ENCODE measurements at places on chromosomes 1 and 21.

- DNase-seq = no peak
Observed at GRCh38 chr1:192601143-192601542, 25.6 kb downstream of the RGS1 start.

DNA sequence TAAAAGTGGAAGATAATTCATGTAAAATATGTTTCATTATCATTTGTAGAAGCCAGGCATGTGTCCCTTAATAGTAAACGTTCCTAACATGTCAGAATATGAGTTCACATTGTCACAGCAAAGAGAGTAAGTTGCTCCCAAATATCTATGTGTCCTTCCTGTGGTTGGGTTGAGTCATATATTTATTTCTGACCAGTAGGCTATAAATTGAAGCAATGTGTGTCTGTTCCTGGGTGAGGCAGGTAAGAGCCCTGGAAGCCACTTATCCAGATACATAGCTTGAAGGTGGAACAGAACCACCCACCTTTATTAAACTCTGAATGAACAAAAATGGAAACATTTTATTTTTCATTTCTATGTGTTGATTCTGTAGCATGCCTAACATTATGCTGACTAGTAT, 2251.6 kb downstream of the NCAM2 start:
- DNase-seq = no peak

DNA sequence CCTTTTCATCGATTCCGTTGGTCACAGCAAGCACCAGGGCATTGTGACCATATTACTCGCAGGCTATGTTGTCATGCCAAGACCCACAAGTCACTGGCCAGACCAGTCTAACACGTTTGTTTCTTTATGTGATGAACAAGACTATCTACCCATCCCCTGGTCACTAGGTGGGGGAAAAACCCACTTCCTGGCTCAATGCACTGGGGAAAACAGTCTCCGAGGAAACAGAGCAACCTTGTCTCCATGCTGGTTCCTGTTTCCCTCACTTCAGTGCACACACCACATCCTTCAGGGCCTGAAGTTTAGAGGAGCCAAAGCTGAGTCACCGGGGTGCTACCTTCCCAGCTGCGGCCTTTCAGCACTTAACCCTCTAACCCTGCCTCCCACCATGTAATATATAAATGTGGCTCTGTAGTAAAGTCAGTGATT, 20.9 kb downstream of the ERICH3 start:
- no peak for DNase-seq

DNA sequence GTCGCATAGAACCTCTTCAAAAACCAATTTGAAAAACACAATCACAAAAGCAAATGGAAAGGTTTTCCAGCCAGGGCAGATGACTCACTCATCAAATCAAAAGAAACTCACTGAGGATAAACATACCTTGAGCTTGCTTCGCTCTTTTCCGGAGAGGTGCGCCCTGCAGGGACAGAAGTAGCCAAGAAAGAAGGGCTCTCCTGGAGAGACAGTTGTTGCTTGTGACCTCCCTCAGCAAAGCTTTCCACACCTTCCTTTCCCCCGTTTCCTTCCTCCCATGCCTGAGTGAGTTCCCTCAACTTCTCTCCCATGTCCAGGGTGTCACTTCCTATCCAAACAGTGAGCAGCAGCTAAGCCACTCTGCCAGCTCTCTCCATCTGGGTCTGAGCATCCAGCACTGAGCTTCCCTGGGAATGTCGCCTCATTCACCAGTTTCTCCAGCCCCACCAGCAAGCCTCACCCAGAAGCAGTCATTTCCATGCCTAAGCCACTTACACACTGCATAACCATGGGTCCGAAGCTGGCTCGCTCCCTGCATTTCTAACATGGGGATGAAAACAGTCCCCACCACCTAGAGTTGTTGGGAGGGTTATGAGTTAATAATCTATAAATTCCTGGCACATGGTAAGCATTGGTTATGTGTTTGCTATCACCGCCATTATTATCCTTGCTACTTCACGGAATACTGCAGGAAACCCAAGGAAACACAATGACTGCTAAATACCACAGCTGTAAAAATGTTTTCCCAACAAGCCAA, 75.0 kb downstream of the PTPN14 start:
- no peak for DNase-seq

DNA sequence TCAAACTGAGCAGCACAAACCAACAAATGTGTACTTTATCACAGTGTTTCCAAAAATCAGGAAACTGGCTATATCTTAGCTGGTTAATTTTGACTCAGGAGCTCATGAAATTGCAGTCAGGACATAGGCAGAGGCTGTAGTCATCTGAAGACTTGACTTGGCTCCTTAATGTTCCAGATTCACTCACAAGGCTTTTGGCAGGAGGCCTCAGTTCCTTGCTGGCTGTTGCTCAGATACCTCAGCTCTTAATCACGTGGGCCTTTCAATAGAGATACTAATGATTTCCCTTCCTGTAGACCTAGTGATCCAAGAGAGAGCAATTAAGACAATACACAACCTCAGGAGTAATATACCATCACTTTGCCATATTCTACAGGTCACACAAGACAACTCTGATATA, 537.7 kb downstream of the BRINP3 start:
- DNase-seq = no peak

- no peak for DNase-seq
Observed at GRCh38 chr1:6509919-6510291, 18.4 kb upstream of the PLEKHG5 start.

DNA sequence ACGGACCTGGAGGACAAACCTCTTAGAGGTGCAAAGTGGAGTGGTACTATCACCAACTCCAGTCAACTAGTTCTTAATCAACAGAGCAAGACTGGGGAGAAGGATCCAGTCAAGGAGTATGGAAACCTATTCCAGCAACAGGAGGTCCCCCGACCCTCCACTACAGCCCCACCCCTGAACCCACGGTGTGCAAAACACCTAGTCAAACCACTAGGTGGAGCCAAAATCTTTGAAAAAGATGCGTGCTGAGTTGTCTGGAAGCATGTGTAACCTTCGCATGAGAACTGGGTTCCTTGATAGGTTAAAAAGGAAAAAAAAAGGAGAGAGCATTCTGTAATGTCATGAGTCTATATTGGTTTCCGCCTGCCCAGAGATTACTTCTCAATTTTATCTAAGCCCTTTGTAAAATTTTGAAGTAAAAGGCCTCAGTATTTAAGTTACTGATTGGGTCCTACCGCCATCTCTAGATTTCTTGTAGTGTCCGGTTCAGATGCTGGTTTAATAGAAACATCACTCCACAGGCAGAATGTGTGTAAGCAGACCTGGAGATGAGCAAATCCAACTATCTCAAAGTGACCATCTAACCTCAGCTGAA, 81.9 kb upstream of the HAO2 start:
- peak; percentile 4 for DNase-seq

GRCh38 chr1:240869071-240869470, 257.1 kb upstream of the GREM2 start:
- DNase-seq = no peak

- no peak for DNase-seq
Observed at GRCh38 chr1:241715435-241715834, 63.4 kb downstream of the WDR64 start.
